ENCODE measurements at places on chromosomes 2 and 18.

DNA sequence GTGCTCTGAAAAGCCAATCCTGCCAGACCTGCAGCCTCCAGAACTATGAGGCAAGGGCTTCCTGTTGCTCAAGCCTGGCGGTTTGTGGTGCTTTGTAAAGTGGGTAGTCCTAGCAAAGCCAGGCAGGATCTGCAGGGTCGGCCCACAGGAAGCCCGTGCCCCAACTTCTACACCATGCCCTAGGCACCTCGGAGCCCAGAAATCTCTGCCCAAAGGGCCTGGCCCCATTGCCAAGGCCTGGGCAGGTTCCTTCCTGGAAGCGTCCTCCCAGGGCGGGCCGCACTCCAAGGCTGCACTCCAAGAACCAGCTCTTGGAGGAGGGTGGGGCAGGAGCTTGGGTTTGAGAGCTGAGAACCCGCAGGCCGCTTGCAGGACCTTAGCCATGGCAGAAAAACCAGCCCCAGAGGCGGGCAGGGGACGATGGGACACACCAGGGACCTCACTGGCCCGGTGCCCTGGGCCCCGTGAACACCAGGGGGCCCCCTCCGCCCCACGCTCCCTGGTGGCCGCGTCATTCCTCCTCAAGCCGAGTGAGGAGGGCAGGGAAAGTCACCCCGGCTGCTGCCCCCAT is 37.2 kb upstream of the ID2 start:
- DNase-seq, result no peak

GRCh38 chr2:38697116-38697840 is 31.4 kb downstream of the GALM start:
- DNase-seq, result no peak

GRCh38 chr2:159106109-159106508 is 137.7 kb downstream of the TANC1 start:
- no peak for DNase-seq

DNA sequence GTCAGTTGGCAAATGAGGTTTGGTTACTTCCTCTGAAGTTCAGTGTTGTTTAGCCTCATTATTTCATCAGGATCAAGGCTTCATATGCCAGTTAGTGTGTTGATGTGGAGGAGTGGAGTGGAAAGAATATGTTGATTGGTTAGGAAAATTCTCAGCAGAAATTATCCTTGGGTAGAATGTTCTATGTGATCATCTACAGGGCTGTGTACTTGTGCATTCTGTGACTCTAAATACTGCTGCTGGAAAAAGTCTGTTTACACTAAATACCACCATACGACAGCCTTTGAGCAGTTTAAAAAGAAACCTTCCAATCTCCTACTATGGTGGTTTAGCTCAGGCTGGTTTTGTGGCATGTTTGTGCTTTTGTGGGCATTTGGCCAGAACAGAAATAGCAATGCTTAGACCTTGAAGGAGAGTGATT is 25.8 kb downstream of the CAB39 start:
- DNase-seq, result peak; percentile 82

- DNase-seq, result peak; percentile 86
Observed at GRCh38 chr2:235746257-235746934, 252.6 kb downstream of the AGAP1 start.

GRCh38 chr2:138762533-138762932 is 17.7 kb downstream of the NXPH2 start:
- no peak for DNase-seq

- no peak for DNase-seq
Observed at GRCh38 chr18:70029163-70029562, 81.5 kb upstream of the CD226 start.
